NCI-H1417 (cell line): ENCODE measurements at places on chromosomes 13 and 19.

DNA sequence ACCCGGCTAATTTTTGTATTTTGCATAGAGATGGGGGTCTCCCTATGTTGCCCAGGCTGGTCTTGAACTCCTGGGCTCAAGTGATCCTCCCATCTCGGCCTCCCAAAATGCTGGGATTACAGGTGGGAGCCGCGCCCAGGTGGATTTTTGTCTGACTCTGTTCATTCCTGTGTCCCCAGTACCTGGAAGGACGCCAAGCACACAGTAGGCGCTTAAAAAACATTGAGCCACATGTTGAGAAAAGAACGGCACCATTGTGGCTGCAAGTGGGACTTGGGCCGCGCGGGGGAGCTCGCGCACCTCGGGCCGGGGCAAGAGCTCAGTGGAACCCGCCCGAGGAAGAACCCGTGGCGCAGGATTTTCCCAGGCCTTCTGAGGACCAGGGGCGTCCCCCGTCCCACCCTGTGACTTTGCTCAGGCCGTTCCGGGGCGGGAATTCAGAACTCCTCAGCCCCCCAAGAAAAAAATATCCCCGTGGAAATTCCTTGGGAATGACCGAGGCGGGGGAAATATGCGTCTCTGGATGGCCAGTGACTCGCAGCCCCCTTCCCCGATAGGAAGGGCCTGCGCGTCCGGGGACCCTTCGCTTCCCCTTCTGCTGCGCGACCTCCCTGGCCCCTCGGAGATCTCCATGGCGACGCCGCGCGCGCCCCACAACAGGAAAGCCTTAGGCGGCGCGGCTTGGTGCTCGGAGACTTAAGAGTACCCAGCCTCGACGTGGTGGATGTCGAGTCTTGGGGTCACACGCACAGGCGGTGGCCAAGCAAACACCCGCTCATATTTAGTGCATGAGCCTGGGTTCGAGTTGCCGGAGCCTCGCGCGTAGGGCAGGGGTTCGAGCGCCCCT, 1.4 kb upstream of the ICAM1 start:
- peak; percentile 85 for DNase-seq

DNA sequence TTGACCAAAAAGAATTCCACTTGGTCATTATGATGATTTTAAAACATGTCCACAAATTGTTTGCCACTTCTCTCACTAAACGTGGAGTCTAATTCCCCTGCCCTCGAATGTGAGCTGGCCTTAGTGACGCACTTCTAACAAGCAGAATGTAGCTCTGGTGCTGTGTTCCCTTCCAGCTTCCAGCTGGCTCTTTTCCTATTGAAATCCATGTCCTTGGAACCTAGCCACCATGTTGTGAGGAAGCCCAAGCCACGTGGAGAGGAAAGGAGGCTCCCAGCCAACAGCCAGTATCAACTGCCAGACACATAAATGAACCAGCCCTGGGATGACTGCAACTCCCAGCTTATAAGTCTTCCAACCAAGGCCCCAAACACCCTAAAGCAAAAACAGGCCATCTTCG, 23.6 kb upstream of the CEBPA start:
- no peak for DNase-seq

GRCh38 chr13:111342721-111343120, 22.3 kb downstream of the TEX29 start:
- DNase-seq, result no peak

- DNase-seq, result peak; percentile 30
Observed at GRCh38 chr13:114140906-114141250, 8.5 kb upstream of the RASA3 start.

- no peak for DNase-seq
Observed at GRCh38 chr19:23403052-23403451, 7.8 kb upstream of the ZNF91 start.

GRCh38 chr13:99341969-99342722, 34.9 kb upstream of the GPR183 start:
- DNase-seq, result no peak

DNA sequence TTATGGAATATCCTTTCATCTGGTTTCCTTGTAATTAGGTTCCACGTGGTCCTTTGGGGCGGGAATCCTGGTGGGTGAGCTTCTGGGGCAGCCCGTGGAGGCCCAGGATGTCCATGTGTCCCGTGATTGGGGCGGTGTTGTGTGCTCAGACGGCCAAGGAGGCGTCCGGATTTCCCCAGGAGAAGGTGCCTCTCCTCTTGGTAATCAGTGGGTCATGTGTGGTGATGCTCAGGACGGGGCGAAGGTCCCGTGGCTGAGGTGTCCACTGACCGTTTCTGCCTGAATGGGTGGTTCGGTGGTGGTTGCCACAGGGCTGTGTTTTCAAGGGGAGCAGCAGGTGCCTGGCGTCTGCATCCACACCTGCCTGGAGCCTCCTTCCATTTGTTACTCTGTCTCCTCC, 52.2 kb upstream of the F7 start:
- no peak for DNase-seq

DNA sequence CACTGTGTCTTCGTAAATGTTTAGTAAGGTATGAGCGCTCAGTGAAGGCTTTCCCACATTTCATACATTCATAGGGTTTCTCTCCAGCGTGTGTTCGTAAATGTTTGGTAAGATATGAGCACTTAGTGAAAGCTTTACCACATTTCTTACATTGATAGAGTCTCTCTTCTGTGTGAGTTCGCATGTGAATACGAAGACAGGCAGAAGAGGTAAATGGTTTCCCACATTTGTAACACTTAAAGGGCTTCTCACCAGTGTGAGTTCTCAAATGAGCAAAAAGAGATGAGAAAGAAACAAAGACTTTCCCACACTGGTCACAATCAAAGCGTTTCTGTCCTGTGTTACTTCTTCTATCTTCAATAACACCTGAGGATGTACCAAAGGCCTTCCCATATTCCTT, 31.3 kb downstream of the ZNF560 start:
- DNase-seq, result no peak

DNA sequence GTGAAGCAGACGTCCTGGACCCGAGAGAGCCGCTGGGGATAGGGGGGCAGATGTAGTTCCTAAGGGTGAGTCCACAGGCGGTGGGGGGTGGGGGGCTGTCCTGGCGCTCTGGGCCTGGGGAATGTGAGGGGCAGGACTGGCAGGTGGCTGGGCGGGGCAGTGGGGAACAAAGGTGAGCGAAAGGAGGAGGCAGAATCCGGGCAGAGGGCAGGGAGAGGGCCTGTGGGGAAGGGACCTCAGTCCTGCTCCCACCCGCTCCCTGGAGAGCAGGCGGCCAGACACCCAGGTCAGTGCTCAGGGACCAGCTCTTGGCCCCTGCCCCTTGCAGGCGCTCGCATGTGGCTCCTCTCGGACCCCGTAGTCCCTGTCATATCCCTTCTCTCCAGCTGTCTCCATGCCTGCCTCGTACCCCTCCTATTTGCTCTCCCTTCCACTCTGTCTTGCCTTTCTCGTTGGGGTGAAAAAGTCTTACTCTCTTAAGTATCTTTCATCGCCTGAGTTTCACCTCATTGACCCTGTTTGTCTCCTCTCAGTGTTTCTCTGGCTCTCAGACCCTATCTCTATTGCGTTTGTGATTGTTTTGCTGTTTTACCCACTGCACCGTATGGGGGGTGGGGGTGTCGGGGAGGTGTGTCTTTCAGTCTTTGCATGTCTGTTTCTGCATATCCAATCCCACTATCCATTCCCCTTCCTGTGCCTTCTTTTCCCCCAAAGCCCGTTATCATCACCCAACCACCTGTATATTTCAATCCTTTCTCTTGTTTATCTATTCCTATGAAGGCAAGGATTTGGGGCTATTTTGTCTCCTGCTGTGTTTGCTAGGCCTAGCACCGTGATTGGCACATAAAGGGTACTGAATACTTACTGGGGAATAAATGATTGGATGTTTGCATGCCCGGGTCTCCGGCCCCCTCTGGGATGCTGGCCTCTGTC, 5.8 kb downstream of the SPHK2 start:
- no peak for DNase-seq

DNA sequence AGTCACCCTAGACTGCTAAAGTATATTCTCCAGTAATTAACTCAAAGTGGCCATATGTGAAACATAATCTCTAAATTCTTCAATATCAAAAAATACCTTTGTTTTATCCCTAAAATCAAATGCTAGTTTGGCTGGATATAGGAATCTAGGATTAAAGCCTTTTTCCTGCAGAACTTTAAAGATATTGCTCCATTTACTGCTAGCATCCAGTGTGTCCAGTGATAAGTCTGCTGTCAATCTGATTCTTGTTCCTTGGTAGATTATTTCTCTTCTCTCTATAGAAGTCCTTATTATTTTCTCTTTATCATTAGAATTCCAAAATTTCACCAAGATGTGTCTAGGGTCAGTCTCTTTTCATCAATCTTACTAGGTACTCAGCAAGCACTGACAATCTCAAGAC, 384.6 kb downstream of the FGF14 start:
- DNase-seq, result no peak

DNA sequence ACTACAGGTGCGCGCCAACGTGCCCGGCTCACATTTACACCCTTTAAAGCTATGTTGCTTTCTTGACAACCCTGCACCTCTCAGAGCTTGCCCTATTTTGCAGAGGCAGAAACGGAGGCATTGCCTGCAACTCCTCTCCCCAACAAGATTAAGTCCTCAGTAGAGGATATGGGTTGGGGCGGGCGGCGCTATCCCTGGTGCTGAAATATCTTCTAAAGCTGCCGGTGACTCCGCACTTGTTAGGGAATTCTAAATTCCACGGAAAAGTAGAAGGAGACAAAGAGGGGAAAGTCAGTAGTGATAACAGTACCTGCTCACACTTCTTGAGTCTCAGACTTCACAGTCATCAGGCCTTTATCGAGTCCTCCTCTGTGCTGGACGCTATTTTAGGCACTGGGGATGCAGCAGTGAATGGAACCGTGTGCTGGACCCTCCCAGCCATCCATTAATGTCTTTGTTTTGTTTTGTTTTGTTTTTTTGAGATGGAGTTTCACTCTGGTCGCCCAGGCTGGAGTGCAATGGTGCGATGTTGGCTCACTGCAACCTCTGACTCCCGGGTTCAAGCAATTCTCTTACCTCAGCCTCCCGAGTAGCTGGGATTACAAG, 18.0 kb downstream of the SLC5A5 start:
- DNase-seq, result no peak

DNA sequence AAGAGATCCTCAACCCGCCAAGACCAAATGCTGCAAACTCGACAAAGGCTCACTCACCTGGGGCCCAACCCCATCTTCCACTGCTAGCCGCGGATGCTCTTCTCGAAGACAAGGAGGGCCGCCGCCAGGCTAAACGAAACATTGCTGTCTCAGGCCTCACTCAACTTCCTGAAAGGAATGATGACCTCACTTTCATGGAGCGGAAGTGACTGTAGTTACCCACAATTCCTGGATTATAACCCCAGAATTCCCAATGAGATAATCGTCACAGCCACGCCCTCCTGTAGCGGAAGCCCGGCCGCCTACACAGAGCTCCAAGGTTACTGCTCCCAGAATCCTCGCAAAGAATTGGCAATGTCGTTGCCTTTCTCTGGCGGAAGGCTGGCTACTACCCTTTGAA, 10.5 kb upstream of the ZNF112 start:
- no peak for DNase-seq

- DNase-seq, result no peak
Observed at GRCh38 chr19:45100846-45101252, 7.9 kb downstream of the PPP1R37 start.

GRCh38 chr13:77386880-77387606, 60.1 kb upstream of the MYCBP2 start:
- DNase-seq, result no peak

GRCh38 chr13:27132538-27132937, 39.1 kb downstream of the USP12 start:
- DNase-seq, result no peak

DNA sequence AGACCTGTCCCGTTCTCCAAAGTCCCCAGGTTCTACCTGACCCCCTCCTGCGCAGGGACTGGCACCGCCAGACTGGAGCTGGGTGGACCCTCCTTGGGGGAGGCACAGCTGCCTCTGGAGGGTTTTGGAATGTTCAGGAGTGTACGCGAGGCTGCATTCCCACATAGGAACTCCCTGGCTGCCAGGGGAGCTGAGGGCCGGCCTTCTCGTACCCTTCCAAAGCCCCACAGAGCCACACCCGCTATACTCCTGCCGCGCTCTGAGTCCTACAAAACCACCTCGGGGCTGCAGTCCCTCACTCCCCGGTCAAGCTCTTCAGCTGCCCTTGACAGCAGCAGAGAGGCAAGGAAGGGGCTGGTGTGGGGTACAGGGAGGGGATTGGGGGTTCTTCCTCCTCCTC, 484 bp upstream of the MUC16 start:
- DNase-seq, result no peak

- peak; percentile 18 for DNase-seq
Observed at GRCh38 chr13:99196466-99197116, 4.1 kb upstream of the UBAC2 start.

DNA sequence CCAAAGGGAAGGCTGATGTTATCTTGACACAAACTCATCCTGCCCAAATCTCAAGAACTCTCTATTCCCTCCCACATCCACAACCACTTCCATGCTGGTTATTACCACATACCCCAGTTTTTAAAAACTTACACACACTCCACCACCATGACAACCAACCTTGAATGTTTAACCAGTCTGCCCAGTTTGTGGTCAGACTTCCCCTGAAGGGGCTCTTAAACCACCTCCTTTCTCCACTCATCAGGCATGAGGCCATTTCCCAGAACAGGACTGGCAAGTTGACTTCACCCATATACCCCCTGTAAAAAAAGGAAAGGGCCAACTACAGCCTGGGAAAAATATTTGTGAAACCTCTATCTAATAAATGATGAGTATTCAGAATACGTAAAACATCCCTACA, 12.4 kb upstream of the ZSCAN4 start:
- DNase-seq, result no peak

GRCh38 chr19:47427241-47428176, 8.2 kb upstream of the MEIS3 start:
- DNase-seq, result peak; percentile 71

DNA sequence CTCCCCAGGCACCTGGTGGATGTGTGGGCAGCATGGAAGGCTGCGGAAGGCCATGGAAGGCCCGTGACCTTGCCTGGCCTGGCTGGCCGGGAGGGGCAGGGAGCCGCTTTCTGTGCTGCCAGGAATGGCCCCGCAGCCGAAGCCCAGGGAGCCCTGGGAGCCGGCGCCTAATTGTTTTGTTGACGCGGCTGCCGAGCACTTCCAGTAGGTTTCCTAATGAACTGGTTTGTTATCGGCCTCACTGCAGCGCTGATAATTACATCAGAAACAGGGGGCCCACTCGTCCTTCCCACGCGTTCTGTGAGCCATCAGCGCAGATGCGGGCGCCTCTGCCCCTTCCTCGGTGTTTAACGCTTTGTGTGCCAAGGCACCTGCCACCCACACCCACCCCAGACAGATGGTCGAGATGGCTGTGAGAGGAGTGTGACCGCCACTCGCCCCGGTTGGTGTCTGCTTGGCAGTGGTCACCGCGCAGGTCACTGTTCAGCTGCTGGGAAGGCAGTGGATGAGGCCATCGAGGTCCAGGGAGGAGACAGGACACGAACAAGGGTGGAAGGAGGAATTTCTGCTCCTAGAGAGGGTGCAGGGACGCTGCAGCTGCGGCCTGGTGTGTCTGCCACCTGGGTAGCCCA, 124.5 kb downstream of the KDM4B start:
- no peak for DNase-seq
